HTR-8/SVneo (cell line): ENCODE measurements at places on chromosomes 2 and 18.

GRCh38 chr18:13320891-13321425 lies 102.4 kb downstream of the LDLRAD4 start:
- DNase-seq, result no peak

DNA sequence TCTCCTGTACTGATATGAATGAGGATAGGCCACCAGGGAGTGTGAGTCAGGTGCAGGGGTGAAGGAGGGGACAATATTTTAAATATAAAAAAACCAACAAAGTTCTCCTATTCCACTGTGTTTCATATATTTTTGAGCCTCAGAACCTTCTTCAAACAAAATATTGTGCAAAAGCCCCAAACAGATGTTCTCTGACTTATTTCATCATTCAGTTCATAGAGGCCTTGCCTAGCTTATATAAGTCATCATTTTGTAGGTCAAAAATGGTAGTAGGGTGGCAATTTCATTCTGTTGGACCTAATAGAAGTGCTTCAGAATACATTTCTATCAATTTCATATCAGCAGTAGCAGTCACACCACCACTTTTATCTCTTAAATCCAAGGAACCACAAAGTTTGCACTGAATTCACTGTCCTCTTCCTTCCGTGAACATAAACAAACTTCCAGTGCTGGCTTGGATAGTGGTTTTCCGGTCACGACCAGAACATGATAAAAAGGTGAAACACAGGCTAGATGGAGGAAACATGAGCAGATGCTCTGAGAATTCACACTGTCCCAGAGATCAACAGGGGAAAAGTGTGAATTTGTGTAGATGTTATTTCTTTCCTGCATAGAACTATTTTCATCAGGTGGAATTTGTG lies 99.1 kb downstream of the EN1 start:
- no peak for DNase-seq

GRCh38 chr2:231984992-231985391 lies 23.5 kb downstream of the DIS3L2 start:
- no peak for DNase-seq

GRCh38 chr2:206031162-206031784 lies 54.7 kb downstream of the INO80D start:
- no peak for DNase-seq

GRCh38 chr18:76410660-76411417 lies 84.2 kb downstream of the ZNF516 start:
- DNase-seq, result no peak

DNA sequence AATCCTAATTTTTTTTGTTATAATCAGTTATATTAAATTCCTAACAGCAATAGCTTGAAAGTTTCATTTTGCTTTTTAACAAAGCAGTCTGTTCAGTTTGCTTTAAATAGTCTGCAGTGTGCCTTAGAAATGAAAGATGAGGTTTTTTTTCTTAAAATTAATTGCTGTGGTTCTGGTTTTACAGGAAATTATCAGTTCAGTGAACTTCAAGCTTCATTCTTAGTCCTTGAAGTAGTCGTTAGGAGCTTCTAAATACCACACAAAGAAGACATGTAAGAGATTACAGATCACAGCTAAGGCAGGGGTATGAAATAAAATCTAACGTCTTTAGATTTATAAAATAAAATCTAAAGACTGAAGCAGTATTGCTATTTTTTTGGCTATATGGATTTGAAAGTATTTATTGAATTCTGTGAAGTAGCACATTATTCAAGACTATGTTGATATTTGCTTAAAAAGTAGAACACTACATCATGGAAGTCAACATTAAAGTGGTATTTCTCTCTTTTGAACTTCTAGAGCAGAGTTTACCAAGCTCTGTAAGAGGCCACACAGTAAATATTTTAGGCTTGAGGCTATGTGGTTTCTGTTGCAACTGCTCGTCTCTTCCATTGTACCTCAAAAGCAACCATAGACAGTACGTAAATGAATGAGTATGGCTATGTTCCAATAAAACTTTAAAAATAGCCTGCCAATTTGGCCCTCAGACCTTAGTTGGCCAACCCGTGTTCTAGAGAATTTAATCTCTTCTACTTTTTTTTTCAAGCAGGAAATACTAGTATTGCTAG lies 81.5 kb upstream of the STON1 start:
- DNase-seq, result no peak

DNA sequence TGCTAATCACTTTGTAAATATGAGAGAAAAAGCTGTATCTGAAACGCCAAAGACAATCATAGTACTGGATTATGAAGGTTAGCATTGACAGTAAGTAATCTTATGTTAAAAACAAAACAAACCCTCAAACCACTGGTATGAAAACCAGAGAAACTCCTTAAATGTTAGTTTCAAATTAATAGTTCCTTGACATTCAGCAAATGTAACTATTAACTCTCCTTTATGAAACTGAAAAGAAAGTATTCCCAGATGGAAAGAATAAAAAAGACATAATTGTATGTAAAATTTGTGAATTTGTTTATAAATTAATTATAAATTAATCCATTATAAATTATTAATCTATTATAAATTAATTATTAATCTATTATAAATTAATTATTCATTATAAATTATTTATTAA lies 12.3 kb downstream of the FASTKD1 start:
- no peak for DNase-seq

DNA sequence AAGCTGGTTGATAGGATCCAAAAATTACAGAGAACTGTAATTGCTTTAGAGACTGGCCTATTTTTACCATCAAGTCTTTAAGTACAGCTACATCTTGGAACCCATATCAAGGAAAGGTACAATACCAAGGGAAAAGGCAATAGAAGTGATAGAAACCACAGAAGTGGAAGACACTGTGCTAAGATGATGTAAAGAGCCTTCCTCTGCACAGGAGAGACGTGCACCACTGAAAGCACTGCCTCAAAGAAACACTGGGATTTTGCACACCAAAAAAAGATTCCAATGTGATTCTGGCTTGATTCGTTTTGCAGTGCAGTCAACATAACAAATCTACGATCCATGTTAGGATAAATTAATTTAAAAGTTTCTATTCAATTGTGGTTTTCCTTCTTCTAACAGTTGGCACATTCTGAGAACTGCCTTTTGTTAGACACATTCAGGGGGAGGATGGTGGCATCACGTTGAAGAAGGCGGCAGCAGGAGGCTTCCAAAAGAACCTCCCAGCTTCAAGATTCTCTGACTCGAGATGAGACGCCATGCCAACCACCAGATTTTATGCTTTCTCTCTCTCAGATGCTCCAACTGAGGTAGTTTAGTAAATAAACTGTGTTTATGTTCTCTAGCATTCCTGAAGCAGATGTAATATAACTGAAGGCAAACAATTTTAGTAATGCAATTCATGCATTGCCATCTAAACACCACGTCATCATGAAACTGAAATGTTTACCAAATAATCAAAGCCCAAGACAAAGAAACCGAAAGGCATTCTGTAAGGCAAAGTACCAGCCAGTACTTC lies 102.9 kb downstream of the BCL2 start:
- no peak for DNase-seq
